ENCODE measurements at places on chromosomes 2 and 18.

- DNase-seq: no peak
Observed at GRCh38 chr18:44588508-44588907, 92.2 kb upstream of the SETBP1 start.

- DNase-seq: no peak
Observed at GRCh38 chr18:350953-351572, 83.2 kb upstream of the THOC1 start.

GRCh38 chr18:58205443-58206160, 161.6 kb downstream of the NEDD4L start:
- no peak for DNase-seq

DNA sequence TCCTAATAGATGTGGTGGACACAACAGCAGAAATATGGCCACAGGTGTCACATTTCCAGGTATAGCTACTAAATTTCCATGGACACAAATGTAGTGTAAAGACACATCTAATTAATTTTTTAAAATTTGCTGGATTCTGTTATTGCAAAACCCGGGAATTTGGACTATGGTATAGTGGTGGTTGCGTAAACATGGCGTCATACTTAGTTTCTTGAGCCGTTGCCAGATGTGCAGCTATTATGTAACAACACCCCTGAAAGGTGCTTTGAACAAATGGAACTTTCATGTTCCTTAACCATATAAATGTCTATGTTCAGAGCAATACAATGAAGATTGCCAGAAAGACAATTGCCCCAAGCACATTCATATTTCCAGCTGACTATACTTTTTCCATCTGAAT, 85.9 kb downstream of the HRH4 start:
- DNase-seq: no peak

DNA sequence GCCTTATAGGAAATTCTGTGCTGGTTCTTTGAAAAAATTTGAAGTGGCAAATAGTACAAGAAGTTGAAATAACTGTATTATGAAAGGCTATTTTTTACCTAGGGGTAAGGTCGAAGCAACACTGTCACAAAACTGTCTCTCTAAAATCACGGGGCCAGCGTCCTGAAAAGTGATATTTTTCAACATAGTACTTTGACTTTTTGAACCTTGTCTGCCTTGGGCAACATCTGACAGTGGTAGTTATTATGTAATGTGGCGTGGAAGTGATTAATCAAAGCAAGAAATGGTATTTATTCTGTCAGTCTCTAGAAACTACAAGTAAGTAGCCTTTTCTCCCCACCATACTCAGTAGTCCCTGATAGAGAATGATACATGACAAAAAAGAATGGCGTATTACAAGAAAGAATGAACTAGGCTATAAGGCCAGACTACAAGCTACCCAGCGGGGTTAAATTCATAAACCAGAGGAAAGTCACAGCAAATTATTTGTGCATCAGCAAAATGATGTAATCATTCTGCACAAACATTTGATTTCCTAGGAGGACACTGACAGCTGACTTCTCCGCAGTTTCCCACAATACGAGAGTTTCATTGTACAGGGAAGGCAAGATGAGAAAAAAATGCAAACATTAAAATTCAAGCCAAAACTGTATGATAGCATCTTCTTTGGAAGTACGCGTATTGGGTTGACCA, 9.8 kb downstream of the GEN1 start:
- DNase-seq: no peak
